Caki2 (cell line): ENCODE measurements at places on chromosomes 4 and X.

DNA sequence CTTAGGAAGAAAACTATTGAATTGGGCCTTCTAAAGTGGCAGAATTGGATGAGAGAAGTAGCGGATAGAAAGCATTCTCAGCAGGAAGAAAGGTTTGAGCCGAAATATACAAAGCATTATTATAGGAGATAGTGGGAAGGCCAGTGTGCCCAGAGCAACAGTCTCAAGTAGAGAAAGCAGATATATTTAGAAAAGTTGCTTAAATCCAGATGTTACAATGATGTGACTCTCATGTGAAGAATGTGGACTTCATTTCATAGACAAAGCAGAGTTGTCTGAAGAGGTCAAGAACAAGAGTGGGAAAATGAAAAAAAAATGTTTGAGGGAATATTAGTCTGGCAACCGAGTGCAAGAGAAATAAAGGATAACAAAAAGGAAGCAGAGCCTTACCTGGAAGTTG lies 66.9 kb downstream of the SYNPO2 start:
- DNase-seq: no peak

DNA sequence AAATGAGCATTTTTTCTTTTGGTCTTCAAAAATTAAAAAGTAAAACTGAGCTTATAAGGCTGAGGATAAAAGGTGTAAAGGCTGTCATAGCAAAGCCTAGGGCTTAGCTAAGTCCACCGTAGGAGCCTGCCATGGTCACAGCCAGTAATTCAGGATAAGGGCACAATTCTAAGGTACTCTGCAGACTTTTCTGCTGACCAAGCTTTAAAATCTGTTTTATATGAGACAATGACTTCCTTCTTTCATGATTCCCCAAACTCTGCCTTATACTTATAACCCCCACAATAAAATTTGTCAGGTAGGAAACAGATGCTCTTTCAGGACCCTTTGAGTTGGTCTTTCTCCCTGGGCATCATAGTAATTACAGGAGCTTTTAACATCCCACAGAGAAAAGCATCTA lies 138.5 kb downstream of the COL4A6 start:
- no peak for DNase-seq

DNA sequence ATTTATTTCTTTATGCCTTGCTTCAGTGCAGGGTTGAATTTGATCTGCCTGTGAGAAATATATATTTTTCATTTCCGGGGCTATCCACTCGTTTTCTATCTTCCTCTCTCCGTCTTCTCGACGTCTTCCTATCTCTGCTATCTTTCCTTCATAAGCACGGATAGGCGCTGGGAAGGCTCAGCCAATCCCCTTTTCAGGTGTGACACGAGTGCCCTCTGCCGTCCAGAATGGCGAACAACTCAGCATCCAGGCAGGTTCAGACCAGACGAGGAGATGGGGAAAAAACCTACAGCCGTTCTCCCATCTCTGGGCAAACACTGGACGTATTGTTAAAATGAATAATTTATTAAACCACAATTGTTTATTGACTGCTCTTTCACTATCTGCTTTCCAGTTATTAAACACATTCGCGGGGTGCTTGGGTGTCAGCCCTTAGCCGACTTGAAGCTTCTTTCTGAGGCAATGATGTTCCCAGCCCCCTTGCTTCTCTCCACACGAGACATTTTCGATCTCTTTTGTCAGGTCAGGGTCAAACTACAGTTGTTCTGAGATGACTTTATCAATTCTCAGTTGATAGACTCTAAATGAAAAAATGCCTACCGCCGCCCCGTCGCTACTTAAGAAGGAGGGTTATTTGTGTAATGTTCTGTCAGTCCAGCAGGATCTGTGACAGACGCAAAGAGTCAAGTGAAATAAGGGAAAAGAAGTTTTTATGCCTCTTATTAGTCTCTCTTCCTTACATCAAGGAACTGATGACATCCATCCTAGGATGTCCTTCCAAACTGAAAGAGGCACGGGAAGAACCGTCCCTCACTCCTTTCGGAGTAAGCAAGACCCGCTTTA lies 96.3 kb upstream of the NOCT start:
- DNase-seq: peak; percentile 64

DNA sequence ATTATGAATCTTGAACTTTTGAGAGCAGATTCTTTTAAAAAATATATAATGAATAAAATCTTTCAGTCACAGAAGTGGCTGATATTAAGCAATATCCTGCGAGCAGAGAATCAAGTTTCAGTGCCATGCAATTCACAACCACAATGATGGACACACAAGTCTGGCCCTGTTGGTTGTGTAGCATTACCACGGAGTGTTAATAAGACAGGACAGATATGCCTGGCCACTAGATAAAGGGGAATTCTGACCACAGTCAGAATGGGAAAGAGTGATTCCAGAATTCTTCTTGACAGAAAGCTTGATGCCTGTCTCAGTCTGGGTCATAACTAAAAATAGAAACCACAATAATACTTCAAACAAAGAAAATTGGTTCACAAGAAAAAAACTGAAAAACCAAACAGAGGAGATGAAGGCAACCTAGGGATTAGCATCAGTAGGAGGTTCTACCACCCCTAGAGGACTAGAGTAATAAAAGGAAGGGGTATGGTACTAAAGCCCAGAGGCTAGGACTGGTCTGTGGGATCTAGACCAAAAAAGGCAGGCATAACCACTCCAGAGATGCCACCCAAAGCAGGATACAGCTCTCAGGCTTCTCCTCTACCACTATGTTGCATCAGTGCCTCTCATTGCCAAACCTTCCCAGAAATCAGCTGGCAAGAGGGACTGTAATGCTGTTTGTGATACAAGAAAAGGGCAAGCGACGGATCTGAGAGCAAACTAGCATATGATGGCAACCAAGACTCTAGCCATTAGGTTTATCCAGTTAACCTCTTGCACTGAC lies 59.0 kb downstream of the RNF150 start:
- DNase-seq: no peak

DNA sequence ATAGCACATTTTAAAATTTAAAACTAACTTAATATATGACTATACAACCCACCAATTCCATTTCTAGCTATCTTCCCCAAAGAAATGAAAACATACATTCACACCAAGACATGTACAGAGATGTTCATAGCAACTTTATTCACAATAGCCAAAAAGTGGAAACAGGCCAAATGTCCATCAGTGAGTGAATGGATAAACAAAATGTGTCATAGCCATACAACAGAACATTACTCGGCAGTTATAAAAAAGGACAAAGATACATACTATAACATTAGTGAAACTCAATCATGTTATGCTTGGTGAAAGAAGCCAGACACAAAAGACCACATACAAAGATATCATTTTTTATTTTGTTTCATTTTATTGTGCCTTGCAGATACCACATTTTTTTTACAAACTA lies 396.8 kb downstream of the PACRGL start:
- DNase-seq: no peak

DNA sequence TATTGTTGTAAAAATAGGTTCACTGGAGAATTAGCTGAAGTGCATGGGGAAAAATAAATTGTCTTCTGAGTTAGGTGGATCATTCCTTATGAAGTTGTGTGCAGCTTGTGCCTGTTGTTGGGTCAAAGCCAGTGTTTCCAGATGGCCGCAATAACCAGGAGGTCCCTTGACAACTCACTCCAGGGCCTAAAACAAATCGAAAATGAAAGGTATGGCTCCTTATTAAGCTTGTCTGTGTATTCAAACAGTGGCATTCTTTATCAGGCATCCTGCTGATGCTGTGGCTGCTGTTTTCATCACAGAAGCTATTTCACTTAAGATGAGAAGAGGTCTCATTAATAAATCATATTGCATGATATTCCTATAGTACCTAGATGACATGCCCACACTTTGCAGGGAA lies 80.2 kb downstream of the GRIA2 start:
- no peak for DNase-seq
